ENCODE measurements at places on chromosomes 1 and 21.

- peak; percentile 32 for DNase-seq
These were observed 66.0 kb downstream of the SYDE2 start for GRCh38 chr1:85134583-85135391.

DNA sequence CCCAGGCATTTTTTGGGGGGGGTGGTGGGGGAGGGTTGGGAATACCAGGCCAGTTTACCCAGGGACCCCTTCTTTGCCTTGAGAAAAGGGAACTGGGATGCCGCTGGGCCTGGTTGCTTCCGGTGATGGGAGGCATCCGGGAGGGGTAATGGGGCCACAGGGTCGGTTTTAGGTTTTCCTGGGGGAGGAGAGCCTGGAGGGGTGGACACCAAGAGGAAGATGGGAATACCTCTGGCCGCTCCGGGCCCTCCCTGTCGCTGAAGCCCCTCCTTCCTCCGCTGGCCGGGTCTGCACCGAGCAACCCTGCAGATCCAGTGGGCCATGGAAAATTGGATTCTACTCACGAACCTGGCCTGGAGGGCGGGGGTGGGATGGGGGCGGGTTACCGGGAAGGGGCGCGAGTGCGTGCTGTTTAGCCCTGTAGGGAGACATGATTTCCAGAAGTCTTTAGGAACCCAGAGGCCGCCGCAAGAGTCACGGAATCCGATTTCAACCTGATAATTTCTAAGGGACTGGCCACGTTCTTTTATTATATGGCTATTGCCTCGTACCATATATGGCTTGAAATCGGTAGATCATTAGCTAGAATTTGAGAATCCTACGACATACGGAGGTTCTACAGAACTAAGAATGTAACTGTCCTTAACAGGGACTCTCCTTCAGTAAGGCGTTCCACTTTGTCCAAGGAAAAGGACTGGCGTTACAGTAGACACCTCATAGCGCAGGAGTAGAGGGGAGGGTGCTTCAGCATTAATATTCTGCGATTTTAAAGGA is 749 bp downstream of the AKIRIN1 start:
- no peak for DNase-seq

- DNase-seq: no peak
These were observed 50.8 kb upstream of the ACTRT2 start for GRCh38 chr1:2970311-2971071.

- peak; percentile 12 for DNase-seq
These were observed 29.9 kb upstream of the CAMSAP2 start for GRCh38 chr1:200708769-200709168.

GRCh38 chr1:78277253-78277652 is 213.5 kb upstream of the PTGFR start:
- DNase-seq: peak; percentile 57

GRCh38 chr1:185080422-185080821 is 35.1 kb downstream of the RNF2 start:
- no peak for DNase-seq

- DNase-seq: no peak
These were observed 8.8 kb downstream of the KAZN start for GRCh38 chr1:14607295-14607694.

GRCh38 chr21:29506947-29507346 is 208.2 kb downstream of the BACH1 start:
- DNase-seq: no peak

- DNase-seq: no peak
These were observed 1.4 kb downstream of the NCAM2 start for GRCh38 chr21:20999659-21000058.

DNA sequence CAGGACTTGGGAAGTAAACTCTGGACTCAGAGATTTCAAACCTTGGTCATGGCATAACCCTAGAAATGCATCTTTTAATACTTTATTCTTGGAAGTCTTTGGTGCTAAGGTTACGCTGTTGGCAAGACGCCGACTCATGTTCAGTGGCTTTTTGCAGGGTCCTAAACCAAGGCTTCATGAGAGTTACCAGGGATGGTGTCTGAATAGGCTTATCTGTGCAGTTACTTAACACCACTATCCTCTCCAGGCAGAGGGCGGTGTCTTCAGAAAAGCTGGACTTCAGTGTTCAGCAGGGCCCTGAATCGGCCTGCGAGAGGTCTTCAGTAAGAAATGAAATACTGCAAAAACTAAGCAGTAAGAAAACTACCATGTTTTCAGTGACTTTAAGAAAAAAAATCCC is 58.3 kb downstream of the SIM2 start:
- DNase-seq: no peak

GRCh38 chr1:99218999-99219398 is 45.3 kb upstream of the PLPPR4 start:
- no peak for DNase-seq

DNA sequence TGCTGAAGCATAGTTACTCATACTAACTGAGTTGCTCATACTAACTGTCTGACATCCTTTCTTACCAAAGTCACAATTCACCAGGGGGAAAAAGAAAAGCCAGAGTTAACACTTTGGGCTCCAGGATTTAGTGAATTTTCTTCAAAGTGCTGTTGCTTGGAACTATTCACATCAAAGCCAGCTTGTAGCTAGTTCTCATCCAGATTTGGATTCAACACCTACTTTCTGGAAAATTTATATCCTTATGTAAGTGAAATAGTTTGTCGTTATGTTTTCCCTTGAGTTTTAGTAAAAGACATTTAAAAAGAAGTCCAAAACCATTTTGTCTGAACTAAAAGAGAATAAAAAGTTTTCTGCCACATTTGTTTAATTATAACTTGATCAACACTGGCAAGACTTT is 264.6 kb downstream of the BRINP2 start:
- DNase-seq: no peak

GRCh38 chr1:78370779-78371482 is 119.8 kb upstream of the PTGFR start:
- DNase-seq: peak; percentile 23

DNA sequence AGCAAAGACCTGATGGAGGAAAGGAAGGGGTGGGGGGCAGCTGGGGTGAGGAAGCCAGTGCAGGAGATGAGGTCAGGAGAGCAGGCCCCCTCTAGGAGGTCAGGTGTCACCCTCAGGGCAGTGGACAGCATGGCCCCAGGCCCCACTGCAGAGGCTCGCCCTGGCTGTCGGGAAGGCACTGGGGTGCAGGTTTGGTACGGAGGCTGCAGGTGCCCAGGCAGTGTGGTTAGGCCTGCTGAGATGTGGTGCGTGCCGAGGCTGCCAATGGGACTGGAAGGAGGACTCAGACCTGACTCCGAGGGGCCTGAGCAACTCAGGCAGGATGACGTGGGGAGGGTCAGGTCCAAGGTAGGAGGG is 82.3 kb downstream of the PCBP3 start:
- DNase-seq: no peak

DNA sequence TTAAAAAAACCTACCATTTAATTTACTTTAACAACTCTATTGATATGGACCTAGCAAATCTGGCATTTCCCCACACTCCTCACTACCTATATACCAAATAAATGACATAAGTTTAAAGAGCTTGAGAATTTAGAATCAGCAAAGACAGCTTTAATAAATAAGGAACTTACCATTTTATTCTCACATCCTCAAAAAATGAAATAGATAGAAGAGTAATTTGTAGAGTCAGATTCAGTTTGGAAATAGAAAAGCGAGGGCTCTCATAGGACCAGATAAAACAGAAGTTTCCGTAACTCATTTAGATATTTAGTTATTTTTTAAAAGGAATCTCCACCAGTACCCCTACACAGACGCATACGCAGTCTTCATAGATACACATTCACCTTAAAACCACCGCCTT is 117.9 kb downstream of the RGS2 start:
- no peak for DNase-seq

- DNase-seq: peak; percentile 47
These were observed 74.6 kb upstream of the PDC start for GRCh38 chr1:186535388-186536133.

GRCh38 chr1:235865565-235866204 is 1.0 kb downstream of the LYST start:
- no peak for DNase-seq

DNA sequence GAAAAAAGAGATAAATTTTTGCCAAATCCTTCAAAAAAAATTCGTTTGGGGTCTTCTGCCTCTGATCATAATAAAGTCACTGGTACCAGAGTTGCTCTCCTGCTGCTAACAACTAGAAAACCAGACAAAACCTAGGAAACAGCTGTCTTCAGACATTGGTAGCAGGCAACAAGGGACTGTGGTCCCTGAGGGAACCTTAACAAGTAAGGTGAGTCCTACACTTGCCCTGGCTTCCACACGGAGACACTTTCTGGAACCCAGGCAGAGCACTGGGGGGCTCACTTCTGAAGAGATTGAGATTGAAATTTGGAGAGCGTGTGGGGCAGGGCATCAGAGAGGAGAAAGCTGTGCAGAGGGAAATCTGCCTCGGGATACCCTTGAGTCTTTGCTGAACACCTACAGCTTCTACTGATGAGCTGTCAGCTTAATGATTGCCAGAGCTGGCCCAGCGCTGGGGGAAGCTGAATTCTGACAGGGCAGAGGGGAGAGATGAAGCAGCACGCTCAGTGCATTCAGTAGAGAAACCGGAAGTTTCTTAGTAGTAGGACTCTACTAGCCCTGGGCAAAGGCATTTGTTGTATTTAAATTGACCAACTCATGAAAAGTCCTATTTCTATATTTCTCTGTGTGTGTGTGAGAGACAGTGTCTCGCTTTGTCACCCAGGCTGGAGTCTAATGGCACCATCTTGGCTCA is 18.5 kb upstream of the FAM89A start:
- DNase-seq: peak; percentile 54

- DNase-seq: no peak
These were observed 580.4 kb downstream of the USP25 start for GRCh38 chr21:16310176-16310575.

DNA sequence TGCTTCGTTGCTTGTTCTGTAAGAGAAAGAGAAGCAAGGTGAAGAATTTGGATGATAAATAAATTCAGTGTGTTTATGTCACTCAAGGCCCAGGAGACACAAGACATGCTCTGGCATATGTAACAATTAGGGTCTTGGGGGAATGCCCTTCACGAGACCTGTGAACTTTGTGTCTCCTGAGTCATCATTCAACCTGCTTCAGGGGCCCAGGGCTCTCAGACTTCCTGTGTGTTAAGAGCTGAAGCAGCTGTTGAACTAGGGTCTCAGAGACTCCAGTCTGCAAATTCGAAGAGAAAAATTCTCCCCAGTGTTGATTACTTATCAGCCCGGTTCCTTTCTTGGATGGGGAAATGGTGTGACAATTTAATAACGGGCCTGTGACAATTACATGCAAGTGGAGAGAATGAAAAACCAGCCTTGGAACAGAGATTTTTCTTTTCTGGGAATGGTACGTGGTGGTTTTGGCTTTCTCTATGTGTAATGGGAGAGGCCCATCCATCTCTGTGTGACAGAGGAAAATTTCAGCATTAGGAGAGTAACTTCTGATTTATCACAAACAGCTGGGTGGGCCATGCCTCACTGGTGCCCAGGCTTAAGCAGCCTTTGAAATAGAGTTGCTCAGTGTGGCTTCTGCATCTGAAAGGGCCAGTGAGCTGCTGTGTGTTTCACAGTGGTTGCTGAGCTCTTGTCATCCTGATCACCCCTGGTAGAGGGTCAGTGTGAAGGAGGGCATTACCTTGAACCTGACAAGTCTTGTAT is 22.4 kb downstream of the HUNK start:
- DNase-seq: no peak

DNA sequence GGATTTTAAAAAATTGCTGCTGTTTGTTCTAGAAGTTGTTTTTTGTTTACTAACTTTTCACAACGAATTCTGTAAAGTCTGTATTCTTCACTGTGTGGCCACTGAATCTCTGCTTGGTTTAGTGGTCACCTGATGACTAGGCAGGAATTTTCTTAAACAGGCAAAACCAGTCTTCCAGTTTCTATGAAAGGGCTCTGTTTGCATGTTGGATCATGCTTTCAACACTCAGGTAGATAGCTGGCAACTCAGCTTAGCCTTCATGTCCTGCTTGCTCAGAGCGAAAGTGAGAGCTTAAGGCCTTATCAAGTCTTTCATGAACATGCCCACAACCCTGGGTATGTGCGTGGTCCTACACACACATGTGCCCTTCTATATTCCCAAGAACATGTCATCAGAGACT is 52.4 kb upstream of the CCDC190 start:
- no peak for DNase-seq

GRCh38 chr1:67372136-67372535 is 58.1 kb downstream of the SERBP1 start:
- DNase-seq: no peak

GRCh38 chr1:233652526-233652925 is 38.6 kb downstream of the KCNK1 start:
- DNase-seq: no peak

DNA sequence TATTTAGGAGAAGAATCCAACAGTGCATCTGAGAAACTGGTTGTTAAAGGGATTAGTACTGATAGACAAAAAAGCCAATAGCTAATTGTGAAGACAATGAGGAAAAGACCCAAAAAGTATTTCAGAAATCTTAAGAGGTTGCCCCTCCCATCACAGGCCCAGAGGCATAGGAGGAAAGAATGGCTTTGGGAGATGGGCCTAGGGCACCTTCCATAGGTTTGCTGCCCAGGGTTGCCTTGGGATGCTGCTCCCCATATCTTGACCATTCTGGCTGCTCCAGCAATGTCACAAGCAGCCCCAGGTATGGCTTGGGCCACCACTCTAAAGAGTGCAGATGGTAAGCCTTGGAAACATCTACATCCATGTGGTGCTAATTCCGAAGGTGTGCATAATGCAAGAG is 68.7 kb upstream of the CD5L start:
- DNase-seq: no peak

DNA sequence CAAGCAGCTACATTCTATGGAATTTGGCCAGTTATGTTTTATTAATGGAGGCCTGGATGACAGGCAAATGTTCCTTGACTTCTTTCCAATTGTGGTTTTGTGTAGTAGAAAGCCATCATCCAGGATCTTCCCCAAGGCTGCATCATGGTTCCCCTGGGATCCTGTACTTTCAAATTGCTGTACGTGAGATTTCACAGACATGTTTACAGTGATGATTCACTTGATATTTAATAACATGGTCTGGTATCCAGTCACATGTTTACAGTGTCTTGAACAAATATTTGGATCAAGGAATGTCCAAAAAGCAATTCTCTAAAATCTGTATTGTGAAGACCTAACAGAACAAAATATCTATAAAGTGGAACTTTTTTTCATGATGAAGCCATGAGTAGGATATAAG is 68.3 kb upstream of the ST6GALNAC3 start:
- no peak for DNase-seq

DNA sequence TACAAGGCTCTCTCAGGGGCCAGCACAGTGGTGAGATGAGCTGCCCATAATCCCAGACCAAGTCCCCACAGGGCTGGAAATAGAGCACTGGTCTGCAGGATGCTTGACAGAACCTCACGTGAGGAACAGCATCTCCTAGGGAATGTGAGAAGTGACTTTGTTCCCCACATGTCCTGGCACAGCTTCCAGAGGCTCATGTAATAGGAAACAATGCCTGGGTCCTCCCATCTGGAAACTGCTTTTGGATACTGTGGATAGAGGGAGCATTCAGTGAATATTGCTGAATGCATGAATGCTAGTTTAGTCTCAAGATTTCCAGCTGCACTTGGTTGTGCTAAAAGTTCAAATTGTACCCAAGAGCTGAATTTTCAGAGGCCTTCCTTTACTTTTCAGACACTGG is 146.2 kb downstream of the TNR start:
- DNase-seq: no peak
